ENCODE measurements at places on chromosomes 1 and 21. TPM values are rescaled to one million over a fixed set of nuclear protein-coding genes. Genes with fewer than 3 reads are reported as not detected.

DNA sequence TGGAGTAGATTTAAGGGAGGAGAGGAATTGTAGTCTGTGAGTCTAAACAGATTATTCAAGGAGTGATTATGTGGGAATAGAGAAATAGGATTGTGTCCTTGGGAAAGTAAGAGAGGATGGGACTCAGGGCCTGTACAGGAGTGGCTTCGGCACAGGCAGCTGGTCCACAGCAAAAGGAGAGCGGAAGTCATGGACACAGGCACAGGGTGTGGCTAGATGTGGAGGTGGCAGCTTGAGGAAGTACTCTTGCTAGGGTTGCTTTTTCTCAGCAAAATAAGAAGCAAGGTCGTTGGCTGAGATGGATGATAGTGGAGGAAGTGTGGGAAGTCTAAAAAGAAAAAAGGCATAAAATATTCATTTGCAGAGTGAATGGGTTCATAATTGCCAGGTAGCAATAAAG is 18.5 kb upstream of the ZNF648 start:
- no peak for DNase-seq

GRCh38 chr1:42420911-42421585 is 34.8 kb downstream of the ZMYND12 start:
- no peak for DNase-seq

- no peak for DNase-seq
Observed at GRCh38 chr1:59232216-59232615, 64.7 kb upstream of the FGGY start.

DNA sequence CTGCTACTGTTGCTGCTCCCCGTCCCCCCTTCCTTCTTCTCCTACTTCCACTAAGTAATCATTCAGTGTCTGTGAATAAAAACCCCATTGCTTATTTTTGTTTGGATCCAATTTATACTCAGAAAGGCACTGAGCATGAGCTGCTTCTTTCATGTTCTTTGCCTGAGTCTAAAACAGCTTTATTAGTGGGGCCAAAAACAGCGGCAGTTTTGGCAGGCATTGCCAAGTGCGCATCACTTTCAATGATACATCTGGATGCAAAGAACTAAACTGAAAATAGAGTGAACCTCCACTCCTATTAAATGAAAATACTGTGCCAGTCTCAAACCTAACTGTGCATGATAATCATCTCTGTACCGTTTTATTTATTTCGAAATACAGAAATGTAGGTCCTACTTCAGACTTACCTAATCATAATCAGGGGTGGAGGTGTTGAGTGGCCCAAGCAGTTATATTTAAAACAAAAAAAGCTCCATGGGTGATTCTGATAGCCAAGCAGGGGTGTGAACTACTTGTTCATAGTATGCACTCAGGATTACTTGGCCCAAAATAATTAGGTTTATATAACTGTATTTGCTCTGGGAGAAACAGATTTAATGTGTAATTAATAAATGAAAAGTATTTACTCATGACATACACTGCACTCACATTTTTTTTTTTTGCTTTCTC is 48.4 kb downstream of the NEK7 start:
- DNase-seq, result no peak

DNA sequence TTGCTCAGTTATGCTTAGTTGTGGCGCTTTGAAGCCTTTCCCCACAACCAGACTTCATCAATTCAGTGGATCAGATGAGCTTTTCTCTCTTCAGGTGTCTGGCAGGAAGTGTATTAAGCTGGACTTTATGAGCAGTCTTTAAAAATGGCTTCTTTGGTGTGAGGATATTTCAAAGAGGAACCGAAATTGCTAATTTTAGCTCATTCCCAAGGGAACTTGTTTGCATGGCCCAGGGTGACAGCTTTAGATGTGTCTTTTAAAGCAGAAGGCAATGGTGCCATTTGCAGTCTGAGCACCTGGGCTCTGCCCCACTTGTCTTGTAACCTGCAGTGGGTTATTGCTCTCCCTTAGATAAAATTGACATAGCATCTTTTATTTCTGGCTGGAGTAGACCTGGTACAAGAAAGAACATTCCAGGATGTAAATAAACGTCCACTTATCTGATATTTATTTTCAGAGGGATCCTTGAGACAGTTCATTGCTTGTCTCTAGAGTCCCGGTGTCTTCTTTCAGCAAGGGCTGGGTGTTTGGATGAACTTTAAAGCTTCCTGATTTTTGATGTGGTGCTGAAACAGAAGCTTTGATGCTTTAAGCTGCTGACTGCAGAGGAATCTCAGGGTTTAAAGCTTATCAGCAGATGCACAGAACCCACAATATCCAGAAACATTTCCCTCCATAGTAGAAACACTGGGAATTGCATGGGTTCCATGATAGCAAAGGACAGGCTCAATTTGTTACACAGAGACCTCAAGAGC is 241.7 kb downstream of the ADGRL2 start:
- DNase-seq, result no peak

Gene IFI44
- total RNA-seq, result 16.9 TPM

DNA sequence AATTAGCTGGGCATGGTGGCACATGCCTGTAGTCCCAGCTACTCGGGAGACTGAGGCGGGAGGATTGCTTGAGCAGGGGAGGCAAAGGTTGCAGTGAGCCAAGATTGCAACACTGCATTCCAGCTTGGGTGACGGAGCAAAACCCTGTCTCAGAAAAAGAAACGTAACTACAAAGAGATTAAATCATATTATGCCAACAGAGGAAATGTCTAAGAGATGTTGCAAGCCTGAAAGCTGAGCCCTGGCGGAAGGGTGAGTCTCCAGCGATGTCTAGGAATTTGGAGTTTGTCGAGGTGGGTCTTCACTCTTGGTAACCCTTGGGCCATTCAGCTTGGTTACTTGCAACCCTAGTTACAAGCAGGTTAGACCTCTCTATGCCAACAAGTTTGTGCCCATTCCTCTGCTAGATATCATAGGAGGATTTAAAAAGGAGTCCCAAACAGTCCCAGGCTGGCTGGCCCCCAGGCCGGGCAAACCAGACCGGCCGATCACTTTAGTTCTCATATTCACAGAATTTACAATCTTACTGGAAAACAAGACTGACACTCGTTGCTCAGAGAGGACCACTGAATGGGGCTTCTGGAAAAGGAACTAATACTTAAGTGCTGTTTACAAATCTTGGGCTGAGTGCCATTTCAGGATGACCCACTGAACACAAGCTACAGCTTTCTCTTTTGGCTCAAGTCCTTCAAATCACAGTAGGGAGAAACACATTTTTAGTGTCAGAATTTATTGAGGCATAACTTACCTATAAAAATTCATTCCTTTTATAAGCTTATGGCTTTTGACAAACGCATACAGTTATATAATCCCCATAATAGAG is 27.1 kb downstream of the SLC30A1 start:
- DNase-seq, result peak; percentile 88

DNA sequence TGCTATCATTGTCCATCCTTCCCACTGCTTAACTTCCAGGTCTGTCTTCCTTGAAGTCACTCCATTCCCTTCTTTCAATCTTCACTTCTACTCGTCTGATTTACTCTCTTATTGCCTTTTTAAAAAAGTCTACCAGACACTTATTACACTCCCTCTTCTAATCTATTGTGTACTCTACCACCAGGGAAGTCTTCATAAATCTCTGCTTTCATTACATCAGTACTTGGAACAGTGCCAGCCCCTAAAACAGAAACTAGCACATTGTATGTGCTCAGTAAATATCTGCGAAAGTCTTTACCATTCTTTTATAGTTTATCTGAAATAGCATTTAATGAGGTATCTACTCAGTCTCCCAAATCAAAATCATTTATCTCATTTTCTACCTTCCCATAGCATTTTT is 236.4 kb downstream of the USH2A start:
- no peak for DNase-seq
